ENCODE measurements at places on chromosomes 1 and 21.

- peak; percentile 48 for DNase-seq
These were observed 1.5 kb downstream of the RAP1A start for GRCh38 chr1:111621050-111621449.

DNA sequence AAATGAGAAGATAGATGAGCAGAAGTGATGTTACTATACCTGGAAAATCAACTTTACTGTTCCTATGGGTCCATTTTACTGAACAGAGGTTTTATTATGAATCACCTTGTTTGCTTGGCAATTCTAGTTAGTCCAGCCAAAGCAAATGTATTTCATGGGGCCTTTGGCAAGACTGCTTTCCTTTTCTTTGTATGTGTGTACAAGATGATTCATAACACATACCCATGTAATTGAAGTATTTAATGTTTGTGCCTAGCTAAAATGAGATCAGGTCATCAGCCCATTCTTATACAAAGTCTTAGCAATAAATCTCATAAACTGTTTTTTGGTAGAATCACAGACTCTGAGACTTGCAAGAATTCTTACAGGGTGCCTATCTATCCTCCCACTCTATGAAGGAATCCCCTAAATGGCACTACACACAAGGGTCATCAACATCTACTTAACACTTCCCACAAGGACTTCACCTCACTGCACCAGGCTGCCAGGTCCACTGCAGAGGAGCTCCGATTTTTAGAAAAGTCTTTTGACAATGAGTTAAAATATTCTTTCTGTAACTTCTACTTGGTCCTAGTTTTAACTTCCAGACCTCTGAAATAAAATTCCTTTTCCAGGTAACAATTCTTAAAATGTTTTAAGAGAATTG is 58.5 kb downstream of the LPAR3 start:
- no peak for DNase-seq

DNA sequence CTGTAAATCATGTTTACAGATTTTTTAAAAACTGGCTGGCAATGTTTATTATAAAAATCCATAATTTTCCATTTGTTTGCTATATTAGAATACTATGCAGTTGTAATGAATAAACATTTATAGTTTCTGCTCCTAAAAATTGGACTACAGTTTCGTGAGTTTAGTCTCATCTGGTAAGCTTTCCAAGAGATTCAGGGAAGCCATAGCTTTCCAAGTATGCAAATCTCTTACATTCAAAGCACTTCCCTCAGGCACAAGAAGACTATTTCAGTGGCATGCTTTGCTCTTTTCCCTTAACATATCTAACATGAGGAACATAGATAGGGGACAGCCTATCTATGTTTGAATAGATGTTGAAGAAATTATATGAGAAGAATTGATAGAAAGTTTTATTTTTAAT is 77.2 kb downstream of the ADGRL2 start:
- no peak for DNase-seq

DNA sequence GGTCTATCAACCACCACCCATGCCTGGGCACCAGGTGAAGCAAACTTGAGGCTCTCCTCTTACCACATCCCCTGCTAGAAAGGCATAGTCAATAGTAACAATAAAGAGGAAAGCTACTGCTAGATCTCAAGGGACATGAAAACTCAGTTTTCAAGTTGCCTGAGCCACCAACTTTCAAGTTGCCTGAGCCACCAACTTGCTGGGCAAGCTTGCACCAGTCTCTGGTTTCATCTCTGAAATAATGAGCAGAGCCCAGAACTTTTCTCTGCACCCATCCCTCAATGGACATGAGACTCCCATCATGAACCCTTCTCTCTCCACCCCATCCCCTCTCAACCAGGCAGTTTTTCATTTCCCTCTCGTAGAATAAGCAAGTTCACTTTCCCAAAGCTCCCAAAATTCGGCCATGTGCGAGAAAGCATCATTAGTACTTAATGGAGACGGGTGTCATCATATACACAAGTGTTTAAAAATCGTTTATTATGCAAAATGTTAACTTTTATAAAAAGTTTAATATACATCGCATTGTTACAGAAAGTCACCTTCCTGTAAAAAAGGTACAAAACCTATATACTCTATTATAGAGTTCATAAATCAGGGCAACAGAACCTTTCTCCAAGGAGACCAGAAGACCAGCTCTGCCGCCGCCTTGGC is 1.7 kb downstream of the ID3 start:
- no peak for DNase-seq

- peak; percentile 62 for DNase-seq
These were observed 22.0 kb downstream of the THAP3 start for GRCh38 chr1:6646499-6647148.

DNA sequence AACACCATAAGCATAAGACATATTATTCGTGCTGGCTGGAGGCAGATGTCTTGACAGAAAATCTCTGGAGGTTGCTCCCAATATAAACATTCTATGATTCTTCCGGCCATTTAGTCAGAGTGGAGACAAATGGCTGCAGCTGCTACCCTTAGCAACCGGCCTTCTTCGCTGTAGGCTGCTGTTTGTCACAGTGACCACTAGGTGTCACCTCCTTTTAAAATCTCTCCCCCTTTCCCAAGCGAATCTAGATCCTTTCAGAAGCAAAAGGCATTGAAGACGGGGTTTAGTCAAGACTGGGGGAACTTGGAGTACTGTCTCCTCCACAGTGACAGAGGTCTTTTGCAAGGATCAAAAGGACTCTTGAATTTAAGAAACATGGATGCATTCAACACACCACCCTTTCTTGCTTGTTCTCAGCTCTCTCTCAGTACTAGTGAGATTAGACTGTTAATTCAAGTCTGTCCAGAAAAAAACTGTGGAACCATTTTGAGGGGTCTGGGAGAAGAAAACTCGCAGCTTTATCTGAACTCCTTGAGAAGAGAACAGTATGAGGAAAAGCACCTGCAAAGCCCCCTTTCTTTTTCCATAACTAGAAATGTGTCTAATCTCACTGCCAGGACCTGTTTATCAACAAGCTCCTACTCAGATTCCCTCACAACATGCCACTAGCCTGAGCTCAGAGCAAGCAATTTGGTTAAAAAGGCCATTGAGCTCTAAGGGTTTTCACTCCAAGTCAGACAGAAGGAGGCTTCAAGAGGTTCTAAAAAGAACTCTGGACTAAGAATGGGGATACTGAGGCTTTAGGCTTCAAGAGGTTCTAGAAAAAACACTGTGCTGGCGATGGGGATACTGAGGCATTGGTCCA is 408.3 kb upstream of the PLXNA2 start:
- DNase-seq, result peak; percentile 60

DNA sequence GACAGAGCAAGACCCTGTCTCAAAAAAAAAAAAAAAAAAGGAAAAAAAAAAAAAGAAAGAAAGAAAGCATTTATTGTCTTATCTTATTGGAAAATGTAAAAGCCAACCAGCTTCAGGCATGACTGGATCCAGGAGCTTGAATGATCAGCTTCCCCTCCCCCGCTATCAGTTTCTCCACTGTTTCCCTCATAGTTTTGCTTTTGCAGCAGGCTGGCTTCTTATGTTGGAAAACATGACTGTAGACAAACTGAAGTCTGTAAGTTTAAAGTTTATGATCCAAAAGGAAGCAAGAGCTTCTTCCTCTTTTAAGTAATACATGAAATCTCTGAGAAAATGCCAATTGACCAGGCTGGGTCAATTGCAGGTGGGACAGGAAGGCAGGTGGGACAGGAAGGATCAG is 52.2 kb downstream of the FHAD1 start:
- no peak for DNase-seq

DNA sequence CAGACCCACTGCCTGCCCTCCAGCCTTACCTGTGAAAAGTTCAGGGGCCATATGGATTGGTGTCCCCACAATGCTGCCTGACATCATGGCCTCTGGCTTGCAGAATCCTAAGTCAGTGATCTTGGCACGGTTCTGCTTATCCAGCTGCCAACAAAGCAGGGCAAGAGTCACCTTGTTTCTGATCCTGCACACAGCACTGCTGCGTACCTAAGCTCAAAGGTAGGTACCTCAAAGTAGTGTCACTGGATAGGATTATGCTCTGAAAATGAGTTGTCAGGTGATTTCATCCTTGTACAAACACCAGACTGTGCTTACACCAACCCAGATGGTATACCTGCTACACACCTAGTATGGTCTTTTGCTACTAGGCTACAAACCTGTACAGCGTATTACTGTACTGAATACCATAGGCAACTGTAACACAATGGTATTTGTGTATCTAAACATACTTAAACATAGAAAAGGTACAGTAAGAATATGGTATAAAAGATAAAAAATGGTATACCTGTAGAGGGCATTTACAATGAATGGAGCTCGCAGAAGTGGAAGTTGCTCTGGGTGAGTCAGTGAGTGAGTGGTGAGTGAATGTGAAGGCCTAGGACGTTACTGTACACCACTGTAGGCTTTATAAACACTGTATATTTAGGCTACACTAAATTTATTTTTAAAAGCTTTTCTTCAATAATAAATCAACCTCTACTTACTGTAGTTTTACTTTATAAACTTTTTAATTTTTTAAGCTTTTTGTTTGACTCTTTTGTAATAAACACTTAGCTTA is 29.1 kb upstream of the RBBP5 start:
- no peak for DNase-seq

- peak; percentile 50 for DNase-seq
These were observed 541.6 kb upstream of the CAMK1G start for GRCh38 chr1:209041927-209042326.

DNA sequence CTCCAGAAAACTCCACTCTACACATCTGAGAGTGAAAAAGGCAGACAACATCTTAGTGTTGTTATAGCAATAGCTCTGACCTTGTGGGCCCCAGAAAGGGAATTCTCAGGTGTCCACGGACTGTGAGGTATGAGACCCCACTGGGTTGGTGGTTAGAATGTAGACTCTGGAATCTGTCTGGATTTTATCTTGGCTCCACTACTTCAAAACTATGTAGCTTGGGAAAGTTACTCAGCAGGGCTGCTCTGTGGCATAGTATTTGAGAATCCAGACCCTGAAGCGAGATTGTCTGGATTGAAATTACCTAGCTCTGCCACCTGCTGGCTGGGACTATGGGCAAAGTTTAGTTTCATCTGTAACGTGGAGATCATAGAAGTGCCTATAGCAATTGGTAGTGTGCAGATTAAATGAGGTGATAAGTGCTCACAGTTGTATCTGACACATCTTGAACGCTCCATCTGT is 25.8 kb downstream of the PRDM2 start:
- peak; percentile 69 for DNase-seq

DNA sequence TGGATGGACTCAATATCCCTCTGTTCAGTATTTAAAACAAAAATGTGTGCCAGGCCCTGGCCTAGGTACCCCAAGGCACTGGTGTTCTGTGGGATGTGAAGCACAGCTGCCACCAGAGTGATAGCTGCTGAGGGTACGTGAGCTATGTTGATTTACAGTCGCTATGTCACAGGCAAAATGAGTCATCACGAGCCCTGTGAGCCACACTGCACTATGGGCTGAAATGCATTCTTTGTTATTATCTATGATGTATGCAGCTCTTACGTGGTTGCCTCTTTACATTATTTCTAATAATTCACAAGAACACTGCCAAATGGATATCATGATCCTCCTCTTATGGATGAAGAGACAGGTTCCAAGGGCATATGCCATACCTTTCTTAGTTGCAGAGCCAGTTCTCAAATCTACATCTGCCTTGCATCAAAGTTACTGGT is 2.1 kb downstream of the TEX38 start:
- peak; percentile 5 for DNase-seq

DNA sequence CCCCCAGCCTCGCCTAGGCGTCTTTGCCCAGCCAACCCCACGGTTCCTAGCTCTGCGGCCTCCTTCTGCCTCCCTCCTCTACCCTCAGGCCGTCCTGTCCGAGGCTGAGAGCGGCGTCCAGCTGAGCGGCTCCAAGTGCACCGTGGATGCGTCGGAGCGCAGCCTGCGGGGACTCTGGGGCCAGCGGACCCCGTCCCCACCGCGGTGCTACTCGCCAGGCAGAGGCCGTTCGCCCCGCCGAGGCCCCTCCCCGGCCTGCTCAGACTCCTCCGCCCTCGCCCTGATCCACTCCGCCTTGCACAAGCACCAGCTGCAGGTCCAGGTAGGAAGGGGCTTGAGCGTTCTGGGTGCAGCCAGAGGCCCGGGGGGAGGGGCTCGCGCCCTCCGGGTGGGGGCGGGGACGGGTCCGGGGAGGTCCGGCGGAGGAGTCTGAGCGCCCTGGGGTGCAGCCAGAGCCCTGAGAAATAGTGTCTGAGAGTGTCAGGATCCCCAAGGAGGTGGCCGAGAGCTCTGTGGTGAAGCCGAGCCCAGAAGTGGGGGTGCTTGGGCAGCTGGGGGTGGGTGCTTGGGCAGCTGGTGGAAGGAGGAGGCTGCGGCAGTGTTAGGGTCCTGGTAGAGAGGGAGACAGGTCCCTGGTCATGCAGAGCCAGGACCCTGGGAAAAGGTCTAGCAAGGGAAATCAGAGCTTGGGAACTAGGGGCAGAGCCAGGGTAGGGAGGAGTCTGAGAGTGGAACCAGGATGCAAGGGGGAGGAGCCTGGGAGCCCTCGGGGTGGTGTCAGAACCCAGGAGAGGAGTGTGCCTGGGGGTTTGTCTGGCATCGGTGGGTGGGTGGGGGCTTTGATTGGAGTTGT is 3.2 kb upstream of the NBPF3 start:
- no peak for DNase-seq

GRCh38 chr1:189409774-189410173 is 1067.9 kb downstream of the BRINP3 start:
- no peak for DNase-seq

DNA sequence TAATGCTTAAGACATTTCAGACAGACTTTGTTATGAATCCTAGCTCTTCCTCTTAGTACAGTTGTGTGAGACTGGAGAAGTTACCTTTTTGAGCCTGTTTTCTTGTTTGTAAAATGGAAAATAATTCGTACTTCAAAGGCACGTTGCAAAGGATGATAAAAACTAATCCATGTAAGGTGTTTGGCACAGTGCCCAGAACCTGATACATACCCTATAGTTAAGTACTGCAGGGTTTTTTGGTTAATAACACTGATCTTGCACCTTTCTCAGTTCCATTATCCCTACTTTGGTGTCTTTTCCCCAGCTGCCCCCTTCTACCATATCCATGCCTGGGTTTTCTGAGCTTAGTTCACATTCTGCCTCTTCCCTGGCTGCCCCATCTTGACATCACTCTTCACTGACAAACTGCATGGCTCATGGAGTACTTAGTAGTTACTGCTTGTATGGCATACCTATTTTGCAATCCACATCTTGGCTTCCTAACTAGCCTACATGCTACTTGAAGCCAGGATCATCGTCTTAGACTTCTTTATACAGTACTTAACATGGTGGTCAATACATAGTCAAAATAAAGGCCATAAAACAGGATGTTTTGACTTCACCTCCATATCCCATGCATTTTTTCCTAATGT is 10.1 kb downstream of the CCDC185 start:
- DNase-seq, result no peak

DNA sequence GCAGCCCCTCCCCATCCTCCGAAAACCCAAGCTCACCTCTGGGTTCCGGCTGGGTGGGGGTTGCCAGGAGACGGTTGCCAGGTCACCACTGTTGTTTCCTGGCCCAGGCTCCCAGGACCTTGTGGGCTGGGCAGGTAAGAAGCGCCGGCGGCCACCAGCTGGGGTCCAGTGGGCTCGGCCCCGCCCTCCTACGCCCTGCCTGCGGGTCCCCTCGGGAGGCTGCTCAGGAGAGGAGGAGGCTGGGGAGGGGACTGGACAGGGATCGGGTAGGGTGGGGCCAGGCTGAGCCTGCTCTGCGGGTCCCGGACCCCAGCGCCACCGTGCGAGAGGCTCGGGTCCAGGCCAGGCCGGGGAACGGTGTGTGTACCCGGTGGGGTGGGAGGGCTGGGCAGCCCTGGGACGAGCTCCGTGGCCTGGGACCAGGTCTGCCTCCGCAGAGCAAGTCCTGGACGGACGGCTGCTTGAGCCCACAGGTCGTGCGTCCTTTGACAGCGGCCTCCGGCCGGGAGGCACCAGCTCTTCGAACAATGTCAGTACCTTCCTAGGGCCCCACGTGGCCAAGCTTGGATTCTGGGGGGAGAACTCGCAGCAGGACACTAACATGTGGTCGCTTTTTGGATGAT is at the start of gene TTLL10:
Gene TTLL10 (plus strand): TSS at position 88 of the 623 bp plus-strand sequence. CDS start 5,336 bp downstream, outside the sequence.
- DNase-seq, result no peak

- DNase-seq, result peak; percentile 9
These were observed 18.5 kb downstream of the SERTAD4 start for GRCh38 chr1:210250998-210251679.
